ENCODE measurements at places on chromosomes 2 and 18.

GRCh38 chr2:142472382-142472781, 341.6 kb upstream of the LRP1B start:
- no peak for DNase-seq

DNA sequence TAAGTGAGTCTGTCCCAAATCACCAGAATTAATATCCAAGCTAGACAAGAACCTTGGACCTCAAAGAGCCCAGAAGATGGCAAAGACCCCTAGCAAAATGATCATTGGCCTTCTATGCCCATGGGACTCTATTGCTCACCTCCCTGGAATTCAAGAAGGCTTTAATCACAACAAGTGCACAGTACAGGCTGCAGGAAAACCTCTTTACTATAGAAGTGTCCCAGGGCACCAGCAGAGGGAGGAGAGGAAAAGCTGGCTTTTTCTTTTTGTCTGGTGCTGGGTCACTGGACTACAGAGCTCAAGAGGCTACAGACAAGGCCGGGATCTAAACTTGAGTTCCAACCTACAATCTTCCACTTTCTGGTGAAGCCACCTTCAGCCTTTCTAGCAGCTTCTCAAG, 88.3 kb upstream of the PPP1CB start:
- no peak for DNase-seq

GRCh38 chr2:143428700-143429099, 299.5 kb downstream of the ARHGAP15 start:
- no peak for DNase-seq

- DNase-seq = no peak
These were observed 165.0 kb downstream of the LNPK start for GRCh38 chr2:175837046-175837445.

GRCh38 chr2:239196474-239197021, 204.3 kb downstream of the HDAC4 start:
- no peak for DNase-seq

GRCh38 chr2:169415233-169415748, 53.0 kb upstream of the LRP2 start:
- DNase-seq = no peak

- DNase-seq = no peak
These were observed 1.1 kb downstream of the MEMO1 start for GRCh38 chr2:32009516-32010256.

GRCh38 chr18:6505498-6505875, 90.8 kb upstream of the L3MBTL4 start:
- no peak for DNase-seq

- no peak for DNase-seq
These were observed 5.0 kb downstream of the RUFY4 start for GRCh38 chr2:218074031-218074430.

- DNase-seq = no peak
These were observed 118.6 kb downstream of the ACVR1 start for GRCh38 chr2:157757500-157757899.

DNA sequence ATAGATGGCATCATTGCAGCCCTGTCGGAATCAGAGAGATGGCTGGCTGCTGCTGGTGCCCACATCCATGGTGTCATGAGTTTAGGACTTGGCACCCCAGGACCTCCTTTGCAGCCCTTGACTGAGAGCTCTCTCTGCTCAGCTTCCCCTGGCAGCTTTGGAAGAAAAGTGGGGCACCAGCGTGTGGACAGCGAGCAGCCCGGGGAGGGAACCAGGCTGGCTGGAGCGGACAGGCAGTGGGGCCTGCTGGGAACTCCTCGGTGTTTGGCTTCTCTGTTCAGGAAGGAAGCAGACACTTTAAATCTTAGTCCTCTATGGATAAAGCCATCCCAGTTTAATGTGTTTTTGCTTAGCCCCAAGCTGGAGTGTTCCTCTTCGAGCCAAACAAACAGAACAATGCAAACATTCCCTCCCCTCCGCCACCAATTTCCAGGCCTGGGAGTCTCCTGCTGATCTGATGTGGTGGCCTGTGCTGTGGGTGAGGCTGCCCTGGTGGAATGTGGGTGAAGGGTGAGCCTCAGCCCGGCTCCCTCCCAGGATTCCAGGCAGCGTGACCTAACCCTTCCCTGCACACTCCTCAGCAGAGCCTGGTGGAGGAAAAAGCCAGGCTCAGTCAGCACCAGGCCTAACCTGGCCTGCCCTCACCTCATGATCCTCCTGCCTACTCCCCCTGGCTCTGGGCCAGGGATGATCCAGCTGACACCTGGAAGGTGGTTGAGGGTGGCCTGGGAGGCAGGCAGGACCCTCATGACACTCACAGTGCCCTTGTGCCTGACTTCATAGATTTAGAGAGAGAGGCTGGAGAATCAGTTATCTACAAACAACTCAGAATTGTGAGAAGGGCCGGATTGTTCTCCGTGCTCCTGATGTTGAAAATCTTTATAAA, 21.6 kb upstream of the ITGB6 start:
- DNase-seq = no peak

GRCh38 chr2:170997893-170998597, 69.0 kb downstream of the GORASP2 start:
- no peak for DNase-seq

DNA sequence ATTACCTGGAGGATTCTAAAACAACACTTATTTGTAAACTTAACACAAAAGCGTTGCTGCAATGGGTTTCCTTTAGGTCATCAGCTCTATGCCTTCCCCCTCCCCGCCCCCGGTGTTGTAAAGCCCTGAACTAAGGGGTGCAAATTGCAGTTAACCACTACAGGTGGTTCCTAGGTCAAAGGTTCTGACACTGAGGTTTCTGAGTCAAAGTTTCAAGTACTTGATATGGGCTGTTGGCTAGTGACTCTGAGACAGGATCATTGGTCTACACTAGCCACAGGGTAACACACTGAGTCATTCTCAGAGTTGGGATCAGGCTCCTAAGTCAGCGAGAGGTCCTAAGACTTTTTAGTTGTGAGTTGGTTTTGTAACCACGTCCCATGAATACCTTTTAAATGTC, 15.4 kb downstream of the IL1B start:
- no peak for DNase-seq

DNA sequence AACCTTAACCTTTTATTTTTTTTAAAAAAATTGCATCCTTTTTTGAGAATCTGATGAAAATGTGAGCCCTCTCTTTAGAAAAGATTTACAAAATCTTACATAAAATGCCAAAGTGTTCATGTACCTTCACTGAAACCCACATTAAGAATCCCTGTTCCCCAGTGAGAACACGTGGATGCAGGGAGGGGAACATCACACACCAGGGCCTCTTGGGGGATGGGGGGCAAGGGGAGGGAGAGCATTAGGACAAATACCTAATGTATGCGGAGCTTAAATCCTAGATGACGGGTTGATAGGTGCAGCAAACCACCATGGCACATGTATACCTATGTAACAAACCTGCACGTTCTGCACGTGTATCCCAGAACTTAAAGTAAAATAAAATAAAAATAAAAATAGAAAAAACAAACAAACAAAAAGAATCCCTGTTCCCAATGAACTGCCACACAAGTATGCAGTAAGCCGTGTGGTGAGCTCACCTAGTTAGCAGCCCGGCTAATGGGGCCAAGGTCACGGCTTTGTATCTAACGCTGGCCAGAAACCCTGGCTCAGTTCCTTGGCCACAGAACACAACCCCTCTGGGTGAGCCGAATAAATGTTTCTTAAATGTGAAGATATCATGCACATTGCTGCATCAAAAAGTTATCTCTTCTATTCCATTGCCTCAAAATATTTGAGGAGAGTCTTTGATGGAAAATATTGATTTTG, 41.4 kb downstream of the CHST9 start:
- DNase-seq = no peak

GRCh38 chr2:219133976-219134375, 26.6 kb downstream of the NHEJ1 start:
- DNase-seq = no peak

GRCh38 chr2:143229952-143230351, 100.7 kb downstream of the ARHGAP15 start:
- no peak for DNase-seq

DNA sequence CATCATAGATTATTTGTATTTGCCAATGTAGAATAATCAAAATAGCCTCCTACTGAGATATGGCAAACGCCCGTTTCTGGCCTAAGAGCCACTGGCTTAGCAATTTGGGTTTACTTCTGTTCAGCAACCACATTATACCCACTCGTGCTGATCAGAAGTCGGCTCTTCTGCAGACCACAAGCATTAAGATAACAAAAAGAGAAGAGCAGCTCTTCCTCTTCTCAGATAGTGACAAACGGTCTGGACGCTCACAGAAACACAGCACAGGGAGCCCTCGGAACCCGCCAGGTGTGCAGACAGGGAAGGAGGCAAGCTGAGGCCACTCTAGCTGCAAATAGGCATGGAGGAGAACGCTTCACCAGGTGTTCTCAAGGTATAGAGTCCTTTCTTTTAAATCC, 164.0 kb downstream of the HDAC4 start:
- DNase-seq = no peak

DNA sequence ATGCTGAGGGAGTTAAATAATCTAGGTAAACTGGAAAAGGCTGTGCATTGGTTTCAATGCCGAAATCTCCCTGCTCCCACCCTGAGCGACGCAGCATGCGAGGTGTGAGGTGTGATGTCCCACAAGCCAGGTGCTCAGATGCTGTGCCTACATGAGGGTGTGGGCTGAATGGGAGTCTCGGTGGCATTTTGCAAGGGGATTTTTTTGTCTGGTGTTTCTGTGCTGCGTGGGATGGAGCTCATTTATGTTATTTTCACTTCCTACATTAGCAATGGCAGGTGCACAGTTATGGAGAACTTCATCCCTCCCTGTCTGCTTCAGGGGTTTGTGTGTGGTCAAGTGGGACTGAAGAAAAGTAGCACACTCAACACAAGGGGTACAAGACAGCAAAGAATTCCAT, 110.2 kb upstream of the CCDC68 start:
- DNase-seq = no peak

DNA sequence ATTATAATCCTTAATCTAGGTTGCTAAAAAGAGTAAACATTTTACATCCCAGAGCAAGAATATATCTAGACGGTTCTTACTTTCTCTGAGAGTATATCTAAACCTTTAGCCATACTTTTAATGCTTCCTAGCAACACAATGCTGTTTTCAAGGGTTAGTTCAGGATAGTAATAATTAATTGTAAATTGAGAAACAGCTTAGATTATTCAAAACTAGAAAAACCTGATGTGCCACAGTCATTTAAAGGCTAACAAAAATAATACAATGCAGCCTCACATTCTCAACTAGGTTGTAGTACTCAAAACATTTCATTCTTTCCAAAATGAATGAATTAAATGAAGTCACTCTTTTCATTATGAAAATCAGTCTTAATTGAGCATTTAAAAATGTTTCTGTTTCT, 103.2 kb upstream of the OTX1 start:
- no peak for DNase-seq

DNA sequence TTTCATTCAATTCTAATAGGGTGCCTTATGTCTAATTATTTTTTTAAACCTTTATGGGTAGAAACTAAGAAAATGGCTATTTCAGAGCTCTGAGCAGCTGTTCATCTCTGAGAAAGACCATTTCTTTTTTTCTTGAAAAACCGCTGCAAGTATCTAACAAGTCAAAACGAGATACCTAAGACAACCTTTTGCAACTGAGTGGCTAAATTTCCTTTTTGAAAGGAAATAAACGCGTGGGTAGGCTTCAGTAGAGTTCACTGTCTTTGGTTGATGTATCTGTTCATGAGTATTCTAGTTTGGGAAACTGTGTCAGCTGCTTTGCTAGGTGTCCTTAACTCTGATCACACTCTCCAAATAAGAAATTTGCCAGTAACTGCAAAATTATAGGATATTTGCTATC, 104.3 kb upstream of the LINC00305 start:
- DNase-seq = no peak

GRCh38 chr2:207974216-207974605, 51.1 kb downstream of the PLEKHM3 start:
- DNase-seq = no peak

GRCh38 chr2:221908518-221908917, 336.4 kb upstream of the EPHA4 start:
- no peak for DNase-seq

GRCh38 chr2:100786297-100786658, 33.7 kb upstream of the NPAS2 start:
- no peak for DNase-seq

Measured in stimulated activated CD8-positive, alpha-beta memory T cell treated with anti-CD3 and anti-CD28 coated beads, Interleukin-2, amount 100 ng/mL, for 1 hour (primary cell).